Mucosa of descending colon (tissue), 3 donors: ENCODE measurements at places on chromosomes 7 and 10. TPM values are rescaled to one million over a fixed set of nuclear protein-coding genes. Genes with fewer than 3 reads are reported as not detected.

GRCh38 chr10:29878492-29878891 lies 180.9 kb downstream of the JCAD start:
- DNase-seq: no peak

- no peak for DNase-seq
These were observed 77.2 kb upstream of the PALS2 start for GRCh38 chr7:24496036-24496435.

DNA sequence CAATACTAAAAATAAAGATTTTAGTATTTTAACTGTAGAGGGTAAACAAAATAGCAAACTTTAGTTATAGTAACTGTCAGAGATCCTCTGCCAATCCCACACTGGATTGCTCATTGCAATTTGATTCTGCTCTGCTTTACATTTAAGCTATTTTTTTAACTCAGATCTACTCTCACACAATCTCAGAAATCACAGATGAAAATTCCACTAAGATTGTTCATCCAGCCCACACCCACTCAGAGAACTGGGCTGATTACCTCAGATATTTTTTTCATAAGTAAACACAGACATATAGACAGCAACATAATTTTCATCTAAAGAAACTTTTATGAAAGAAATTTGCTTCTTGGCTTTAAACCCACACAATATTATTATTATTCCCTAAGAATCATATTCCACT lies 7.0 kb downstream of the OSBPL3 start:
- DNase-seq: no peak

DNA sequence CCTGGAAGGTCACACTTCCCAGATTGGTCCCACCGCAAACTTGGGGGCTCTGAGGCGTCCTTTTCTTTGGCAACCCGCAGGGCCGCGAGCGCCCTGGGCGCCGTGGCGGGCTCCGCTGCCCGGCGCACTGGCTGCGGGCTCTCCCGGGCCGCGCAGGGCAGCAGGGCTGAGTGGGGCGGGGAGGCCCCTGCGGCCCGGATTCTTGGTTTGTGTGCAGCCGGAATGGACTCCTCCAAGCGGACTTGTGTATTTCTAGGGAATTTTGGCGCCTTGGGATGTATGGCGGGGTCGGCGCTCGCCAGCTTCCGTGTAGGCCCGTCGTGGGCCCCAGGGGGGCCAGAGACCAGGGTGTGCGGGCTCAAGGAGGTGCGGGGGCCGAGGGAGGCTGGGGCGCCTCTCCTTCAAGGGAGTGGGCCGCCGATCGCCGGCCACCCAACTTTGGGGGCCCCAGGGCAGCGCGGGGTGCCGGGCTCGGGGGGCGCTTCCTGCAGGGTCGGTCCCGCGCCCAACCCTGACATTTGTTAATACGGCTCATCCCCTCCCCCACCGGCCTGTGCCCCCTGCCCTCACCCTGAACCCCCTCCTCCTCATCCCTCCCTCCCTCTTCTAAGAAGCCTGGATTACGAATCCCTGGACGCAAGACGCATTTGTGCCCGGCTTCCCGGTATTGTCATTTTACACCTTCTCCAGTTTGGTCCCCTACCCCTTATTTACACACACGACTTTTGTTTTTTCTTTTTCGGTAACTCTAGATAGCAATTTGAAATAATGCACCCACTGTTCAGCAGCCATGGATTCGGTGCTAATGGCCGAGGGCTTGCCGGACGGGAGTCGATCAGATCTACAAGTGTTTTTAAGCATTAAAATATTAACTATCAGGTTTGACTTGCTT lies 2.5 kb downstream of the TCF7L2 start:
- peak; percentile 67 for DNase-seq

GRCh38 chr7:154686305-154686704 lies 316.6 kb downstream of the PAXIP1 start:
- no peak for DNase-seq

GRCh38 chr7:158975526-158976467 lies 119.4 kb downstream of the DYNC2I1 start:
- no peak for DNase-seq

- no peak for DNase-seq
These were observed 26.1 kb upstream of the GRID1 start for GRCh38 chr10:86392723-86393094.

DNA sequence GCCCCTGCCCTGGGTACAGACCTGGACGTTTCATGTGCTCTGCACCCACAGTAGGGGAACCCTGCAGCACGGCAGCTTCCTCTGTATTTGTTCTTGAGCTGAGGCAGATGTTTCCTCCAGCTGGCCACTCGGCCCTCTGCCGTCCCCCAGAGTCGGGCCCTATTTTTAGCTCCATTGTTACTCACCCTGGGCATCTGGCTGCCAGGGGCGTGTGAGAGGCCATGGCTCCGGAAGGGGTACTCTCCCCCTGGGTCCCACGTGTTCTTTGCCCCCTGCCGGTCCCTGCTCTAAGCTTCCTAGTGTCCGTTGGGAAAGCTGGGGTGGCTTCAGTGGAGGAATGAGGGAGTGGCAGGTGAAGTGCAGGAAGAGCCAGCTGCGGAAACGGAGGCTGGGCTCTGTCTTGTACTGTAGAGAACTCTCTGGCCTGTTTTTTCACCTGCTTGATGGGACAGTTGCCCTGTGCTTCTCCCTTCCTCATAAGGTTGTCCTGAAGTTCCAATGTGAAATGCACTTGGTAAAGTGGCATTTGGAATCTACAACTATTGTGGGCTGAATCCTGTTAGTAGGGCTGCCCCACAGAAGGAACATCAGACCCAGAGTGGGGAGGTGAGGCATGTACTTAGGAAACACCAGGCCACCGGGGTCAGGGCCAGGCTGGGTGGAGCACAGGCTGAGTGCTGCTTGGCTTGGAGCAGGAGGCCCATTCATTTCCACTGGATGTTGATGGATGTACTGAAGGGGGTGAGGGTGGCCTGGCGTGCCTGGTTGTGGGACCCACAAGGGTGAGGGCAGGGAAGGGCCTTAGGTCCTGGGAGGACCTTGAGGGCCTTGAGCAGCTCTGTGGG lies 30.6 kb downstream of the PALD1 start:
- DNase-seq: no peak

The HYAL4 gene
- not detected for total RNA-seq

The NPC1L1 gene
- total RNA-seq: 0.12 TPM
